ENCODE measurements at places on chromosomes 3 and 15.
A peak's percentile ranks its signal among the peaks of the same experiment; 100 is the strongest.

- no peak for DNase-seq
These were observed 10.8 kb downstream of the TIPARP start for GRCh38 chr3:156685198-156685597.

- peak; percentile 6 for DNase-seq
These were observed 76.9 kb downstream of the TRIM69 start for GRCh38 chr15:44813231-44813630.

GRCh38 chr15:45631776-45632175, 3.1 kb upstream of the SQOR start:
- DNase-seq, result no peak

DNA sequence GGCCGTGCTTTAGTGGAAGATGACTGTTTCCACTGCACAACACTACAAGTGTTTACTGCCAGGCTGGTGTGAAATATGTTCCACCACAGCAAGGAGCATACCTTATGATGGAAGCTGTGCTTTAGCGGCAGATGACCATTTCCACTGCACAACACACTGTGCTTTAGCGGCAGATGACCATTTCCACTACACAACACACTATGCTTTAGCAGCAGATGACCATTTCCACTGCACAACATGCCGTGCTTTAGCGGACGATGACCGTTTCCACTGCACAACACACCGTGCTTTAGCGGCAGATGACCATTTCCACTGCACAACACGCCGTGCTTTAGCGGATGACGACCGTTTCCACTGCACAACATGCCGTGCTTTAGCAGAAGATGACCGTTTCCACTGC, 2.8 kb downstream of the ZNF717 start:
- DNase-seq, result no peak

DNA sequence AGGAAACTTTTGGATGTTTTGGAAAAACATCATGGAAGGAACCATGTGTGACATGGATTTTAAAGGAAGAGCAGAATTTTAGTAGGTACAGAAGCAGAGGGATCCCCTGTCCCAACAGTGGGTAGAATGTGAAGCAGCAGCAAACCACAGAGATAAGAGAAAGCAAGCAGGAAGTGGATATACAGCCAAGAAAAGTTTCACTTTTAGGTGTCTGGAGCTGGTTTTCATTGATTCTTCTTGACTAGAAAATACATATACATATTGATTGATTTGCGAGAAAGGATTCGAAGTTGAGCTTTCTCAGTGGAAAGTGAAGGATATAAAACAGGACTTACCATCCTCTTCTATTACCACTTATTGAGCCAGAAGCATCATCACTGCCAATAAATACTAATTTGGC, 133.5 kb downstream of the KCNMB2 start:
- DNase-seq, result no peak

DNA sequence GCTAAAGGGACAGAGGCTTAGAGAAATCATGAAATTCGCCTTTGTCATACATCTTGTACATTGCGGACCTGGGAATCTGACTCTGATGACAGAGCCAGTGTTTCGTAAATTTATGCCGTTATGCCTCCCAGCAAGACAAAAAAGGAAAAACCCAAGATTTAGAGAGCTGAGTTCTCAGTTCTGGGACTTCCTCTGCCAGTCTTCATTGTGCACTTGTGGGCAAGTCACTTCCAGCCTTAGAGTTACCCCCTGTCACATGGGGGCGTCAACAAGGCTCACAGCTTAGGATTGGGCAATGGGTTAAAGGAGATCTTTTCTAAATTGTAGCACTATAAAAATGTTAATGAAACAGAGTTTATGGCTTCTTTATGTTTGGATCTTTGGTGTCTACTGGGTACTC, 41.9 kb upstream of the MITF start:
- DNase-seq, result no peak

DNA sequence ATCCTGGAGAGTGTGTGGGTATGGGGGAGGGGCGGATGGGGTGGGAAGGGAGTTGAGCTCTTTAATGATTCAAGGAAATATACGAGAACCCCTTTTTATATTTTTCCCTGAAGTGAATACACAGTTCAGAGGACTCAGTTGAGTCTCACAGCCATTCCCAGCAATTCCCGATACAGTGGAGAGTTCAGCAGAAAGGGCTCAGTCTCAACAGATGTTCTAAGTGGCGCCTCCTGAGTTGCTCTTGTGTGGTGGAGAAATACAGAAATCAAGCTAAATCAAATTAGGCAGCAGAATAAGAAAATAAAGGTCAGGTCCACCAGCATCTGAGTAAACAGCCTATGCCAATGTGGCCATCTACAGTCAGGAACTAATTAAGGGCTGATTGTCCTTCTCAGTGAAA, 372.1 kb downstream of the NR2F2 start:
- no peak for DNase-seq

DNA sequence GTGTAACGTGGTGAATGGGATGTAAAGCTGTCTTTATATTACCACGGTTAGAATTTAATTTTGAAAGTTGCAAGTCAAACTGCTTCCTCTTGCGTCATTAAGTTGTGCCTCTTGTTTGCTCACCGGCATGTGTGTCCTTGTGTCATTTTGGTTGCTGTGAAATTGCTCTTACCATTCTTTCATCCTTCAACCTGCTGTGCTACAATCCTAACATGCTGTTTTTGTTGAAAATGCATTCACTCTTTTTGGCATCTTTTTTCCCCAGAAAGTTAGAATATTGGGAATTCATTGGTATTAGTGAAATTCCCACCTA, 164.7 kb downstream of the PGPEP1L start:
- no peak for DNase-seq

GRCh38 chr15:72503147-72503546, 29.0 kb downstream of the ARIH1 start:
- DNase-seq, result no peak

DNA sequence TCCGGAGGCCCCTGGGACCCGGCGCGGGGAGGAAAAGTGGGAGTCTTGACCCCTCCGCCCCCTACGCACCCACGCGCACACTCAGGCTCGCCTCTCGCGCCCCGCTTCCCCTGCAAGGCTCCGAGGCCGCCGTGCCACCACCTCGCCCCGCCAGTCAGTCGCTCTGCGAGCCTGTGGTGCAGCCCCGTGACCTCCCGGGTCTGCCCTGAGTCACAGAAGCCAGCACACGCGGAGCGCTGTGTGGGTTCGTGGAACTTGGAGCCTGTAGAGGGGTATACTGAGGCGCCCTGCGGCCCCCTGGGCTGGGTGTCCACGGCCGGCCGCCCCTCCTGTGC, 380 bp upstream of the ALS2CL start:
- DNase-seq, result no peak

- no peak for DNase-seq
These were observed 273.6 kb upstream of the PROK2 start for GRCh38 chr3:72058493-72059081.

DNA sequence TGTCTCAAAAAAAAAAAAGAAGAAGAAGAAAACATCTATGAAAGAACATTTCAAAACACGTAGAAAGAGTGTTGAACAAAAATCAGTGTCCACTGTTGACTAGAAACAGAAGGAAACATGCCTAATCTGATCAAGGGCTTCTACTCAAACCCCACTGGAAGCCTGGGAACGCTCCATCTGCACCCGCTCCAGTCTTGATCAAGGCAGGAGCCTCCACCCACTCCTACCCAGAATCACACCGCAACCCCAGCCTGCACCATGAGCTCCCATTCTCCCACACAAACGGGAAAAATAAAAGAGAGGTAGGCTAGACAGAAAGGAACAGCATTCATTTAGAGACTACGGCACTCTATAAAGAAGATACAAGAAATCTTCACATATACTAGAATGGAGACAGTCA, 40.9 kb upstream of the OCA2 start:
- DNase-seq, result no peak

- DNase-seq, result no peak
These were observed 2.2 kb upstream of the HES1 start for GRCh38 chr3:194133661-194134230.

DNA sequence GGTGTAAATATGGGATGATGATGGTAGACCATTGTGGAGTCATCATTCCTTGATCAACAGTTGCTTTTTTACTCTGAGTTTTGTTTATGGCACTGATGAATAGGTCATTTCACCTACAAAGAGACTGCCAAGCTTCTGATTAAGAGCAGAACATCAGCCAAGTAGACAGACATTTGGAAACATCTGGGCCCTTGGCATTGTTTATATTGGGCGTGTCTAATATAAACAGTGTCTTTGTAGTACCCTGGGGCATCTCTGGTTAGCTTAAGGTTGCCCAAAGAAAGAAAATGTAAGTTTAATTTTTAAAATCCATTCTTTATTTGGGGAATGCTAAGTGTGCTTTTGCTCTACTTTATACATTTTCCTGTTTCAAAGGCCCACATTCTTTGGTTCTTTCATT, 377.0 kb downstream of the FEZF2 start:
- no peak for DNase-seq

- no peak for DNase-seq
These were observed 119.0 kb downstream of the GOLIM4 start for GRCh38 chr3:167976516-167977361.

DNA sequence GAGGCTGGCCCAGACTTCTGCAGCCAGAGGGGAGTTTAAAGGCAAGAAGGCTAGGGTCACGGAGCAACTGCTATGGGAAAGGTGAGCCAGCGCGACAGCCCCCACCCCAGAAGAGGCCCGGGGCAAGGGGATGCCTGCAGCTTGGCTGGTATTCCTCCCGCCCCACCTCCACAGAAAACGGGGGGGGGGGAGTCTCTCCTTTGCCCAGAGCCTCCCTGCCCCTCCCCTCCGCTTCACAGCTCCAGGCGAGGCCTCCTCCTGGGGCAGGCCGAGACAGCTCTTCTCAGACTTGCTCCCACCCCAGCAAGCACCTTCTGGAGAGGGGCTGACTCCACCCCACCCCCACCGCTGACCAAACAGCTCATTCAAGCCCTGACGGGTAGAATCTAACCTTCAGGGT, 13.4 kb downstream of the ANP32A start:
- DNase-seq, result no peak

GRCh38 chr3:189698811-189699210, 67.6 kb downstream of the TP63 start:
- no peak for DNase-seq

DNA sequence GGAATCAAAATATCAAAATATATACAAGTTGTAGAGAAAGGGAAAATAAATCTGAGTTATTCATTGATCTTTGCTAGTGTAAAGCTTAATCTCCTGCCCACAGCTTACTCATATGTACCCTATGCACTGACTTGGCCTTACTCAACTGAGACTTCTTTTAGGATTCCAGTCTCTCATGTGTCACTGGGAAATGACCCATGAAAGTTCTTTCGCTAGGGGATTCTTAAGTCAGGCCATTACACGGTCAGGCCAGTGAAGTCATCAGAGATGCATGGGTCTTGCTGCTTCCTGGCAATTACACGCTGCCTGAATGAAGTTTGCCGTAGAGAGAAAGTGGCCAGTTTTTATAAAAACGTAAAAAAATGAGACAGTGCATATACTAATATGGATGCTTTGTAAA, 20.7 kb upstream of the LPP start:
- DNase-seq, result no peak

- DNase-seq, result no peak
These were observed 14.7 kb downstream of the SLC6A1 start for GRCh38 chr3:11006986-11007933.

DNA sequence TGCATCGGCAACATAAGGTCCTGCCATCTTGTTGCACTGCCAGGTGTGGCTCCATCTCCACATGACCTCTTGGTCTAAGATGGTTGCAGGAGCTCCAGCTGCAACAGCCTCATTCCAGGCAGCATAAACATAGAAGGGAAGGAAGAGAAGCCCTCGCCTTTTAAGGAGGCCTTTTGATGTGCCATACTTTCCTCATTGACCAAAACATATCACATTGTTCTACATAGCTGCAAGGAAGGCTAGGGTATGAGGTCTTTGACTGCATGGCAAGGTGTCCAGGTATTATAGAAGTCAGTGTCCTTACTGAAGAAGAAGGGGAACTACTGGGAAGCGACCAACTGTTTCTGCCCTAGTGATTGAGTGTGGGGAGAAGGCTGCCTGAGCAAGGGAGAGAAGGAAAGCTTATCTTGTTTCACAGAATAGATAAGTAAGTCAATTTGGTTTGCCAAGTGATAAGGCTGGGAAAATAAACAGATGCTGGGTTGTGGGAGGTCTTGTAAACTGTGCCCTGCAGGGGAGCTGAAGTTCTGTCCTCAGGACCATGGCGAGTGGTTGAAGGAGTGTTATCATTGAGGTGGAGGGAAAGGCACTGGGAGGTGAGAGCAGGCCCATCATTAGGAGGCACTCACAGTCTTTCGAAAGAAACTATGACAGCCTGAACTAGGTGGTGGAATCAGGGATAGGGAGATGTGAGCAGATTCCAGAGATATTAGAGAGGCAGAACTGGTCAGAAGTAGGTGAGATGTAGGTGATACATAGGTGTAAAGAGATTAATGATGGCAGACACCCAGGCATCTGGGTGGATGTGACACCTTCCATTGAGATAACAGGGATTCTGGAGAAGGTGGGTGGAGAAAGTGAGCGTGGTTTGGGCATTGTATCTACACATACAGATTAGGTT, 93.8 kb upstream of the IGF1R start:
- DNase-seq, result no peak

GRCh38 chr3:52444860-52445793, at the start of gene SEMA3G:
Gene SEMA3G (minus strand): TSS chr3:52445103. CDS start chr3:52445027, 76 bp downstream.
- no peak for DNase-seq

- DNase-seq, result no peak
These were observed 456.3 kb downstream of the GABRG3 start for GRCh38 chr15:27427276-27427675.

DNA sequence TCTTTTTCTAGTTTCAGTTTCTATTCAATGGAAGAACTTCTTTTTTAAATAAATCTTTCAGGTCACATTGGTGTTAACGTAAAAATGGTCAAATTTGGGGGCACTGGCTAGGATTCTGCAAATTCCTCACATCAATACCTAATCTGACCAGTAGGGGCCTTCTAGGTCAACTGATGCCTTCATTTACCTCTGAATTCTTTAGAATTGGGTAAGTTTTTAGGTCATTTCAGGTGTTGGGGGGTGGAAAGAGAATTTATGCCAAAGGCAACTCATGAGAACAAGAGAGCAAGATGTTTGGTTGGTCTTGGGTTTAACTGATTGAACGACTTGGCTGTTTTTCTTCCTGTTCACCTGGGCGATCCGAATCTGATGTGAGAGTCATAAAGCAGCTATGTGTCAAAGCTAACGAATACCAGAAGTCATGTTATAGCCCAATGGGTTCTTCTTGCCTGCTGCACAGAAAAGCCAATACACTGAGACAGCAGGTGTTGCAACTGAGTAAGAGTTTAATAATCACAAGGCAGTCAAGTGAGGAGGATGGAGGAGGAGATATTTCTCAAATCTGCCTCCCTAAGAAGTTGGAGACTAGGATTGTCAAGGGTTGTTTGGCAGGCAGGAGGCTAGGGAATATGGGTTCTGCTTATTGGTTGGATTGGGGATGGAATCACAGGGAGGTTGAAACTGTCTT, 15.3 kb downstream of the LRRC49 start:
- DNase-seq, result no peak

- DNase-seq, result no peak
These were observed 137.3 kb upstream of the TGFBR2 start for GRCh38 chr3:30469133-30469532.
